ENCODE measurements at places on chromosomes 5 and 9.
A peak's percentile ranks its signal among the peaks of the same experiment; 100 is the strongest.

DNA sequence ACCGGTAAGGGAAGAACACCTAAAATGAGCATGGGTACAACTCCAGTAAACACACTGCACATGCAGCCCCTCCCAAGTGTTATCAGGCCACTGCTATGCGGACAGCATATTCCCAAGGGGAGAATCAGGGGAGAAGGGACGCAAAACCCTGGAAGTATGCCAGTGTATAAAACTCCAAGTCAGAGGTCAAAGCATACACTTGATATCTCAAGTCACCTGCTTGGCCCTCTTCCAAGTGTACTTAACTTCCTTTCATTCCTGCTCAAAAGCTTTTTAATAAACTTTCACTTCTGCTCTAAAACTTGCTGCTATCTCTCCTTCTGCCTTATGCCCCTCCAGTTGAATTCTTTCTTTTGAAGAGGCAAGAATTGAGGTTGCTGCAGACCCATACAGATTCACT, 408.1 kb downstream of the HTR1A start:
- DNase-seq, result no peak

DNA sequence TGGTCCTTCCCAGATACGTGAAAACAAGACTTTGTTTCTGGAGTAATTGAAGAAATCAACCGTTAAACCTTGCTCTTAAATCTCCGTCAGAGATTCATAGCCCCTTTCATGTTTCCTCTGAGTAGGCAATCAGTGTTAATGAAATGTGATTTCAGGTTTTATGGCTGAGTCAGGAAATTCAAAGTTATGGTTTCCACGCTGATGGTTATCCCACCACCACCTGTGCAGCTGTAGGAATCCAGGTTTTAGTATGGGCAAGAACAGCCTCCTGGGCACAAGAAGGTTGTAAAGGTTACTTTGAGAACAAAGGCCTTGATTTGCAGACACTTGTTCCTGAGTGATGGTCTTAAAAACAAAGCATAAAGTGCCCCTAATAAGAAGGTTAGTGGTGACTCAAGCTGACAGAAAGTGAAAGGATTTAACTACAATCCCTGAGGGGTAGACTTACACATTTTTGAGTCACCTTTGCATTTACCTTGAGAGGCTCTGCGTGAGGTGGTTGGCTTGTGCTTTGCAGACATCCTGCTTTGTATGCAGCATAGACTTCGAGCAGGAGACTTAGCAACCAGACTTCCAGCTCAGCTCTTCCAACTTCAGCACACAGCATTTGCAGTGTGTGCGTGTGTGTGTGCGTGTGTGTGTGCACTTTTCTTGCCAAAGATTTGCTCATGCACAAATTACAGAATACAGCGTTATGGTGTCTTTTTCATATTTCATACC, 159.6 kb downstream of the TLE4 start:
- no peak for DNase-seq

DNA sequence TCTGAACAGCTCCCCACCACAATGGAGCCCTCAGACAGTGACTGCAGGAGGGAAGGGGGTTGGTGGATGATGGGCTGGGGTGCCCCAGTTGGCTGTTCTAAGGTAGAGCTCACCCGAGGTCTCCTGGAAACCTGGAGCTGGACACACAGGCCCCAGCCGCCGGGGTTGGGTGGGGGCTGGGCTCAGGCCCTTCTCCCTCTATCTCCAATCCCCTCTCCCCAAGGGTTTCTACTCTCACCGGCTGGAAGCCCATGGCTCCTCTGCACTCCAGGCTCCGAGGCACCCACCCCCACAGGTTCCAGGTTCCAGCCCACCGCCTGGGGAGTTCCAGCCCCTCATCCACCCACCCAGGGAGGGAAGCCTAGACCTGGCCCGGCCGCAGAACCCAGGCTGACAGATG, 766 bp downstream of the NR5A1 start:
- DNase-seq, result peak; percentile 15

GRCh38 chr9:93577078-93577974, 942 bp downstream of the PHF2 start:
- peak; percentile 50 for DNase-seq

- no peak for DNase-seq
Observed at GRCh38 chr9:79975621-79976256, 404.0 kb downstream of the TLE4 start.

GRCh38 chr9:14344941-14345353, 31.0 kb upstream of the NFIB start:
- no peak for DNase-seq

- no peak for DNase-seq
Observed at GRCh38 chr5:38079620-38080402, 178.5 kb upstream of the EGFLAM start.

- no peak for DNase-seq
Observed at GRCh38 chr5:124315741-124316415, 430.6 kb downstream of the ZNF608 start.

- DNase-seq, result no peak
Observed at GRCh38 chr5:121572061-121572460, 279.6 kb upstream of the FTMT start.

DNA sequence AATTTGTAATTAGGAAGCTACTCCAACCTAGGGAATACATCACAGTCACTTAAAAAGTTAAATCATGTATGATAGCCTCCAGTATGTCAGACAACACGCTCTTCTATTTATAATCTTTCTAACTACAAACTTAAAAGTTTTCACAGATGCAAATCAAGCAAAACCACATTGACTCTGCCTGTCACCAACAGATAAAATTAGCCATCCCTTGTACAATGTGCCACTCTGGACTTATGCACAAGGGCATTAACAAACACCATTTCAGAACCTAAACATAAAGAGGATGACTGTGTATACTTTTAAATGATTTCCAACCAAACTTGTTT, 14.7 kb downstream of the ERP44 start:
- no peak for DNase-seq

DNA sequence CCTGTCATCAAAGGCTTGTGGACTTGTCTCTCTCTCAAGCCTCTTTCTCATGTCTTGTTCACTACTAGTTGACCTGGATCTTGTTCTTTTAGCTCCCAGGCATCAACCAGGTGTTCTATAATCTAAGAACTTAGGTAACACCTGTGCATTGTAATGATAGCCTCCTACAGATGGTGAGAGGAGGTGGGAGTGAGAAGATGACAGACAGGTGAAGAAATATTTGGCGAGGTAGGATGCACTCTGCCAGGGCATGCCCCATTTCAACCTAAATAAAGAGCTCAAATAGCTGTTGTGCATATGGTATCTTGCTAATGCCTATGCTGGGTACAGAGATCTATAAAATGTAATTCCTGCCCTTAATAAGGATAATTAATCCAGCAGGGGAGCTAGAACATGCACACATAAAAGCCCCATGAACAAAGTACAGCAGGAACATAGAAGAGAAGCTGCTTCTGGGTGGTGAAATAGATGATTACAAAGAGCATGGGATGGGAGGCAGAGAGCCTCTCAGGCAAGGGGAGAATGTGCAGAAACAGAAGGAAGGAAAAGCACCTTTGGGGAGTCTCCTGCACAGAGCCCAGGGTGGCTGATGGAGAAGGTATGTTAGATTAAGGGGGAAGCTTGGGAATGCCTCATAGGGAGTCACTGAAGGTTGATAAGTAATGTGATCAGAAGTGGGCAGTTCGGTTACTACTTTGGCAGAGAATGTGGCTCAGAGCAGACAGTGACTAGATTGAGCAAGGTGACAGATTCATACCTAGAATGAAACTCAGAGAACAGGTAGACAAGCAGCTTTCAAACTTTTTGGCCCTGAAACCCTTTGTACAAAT, 28.0 kb upstream of the PLIN2 start:
- DNase-seq, result no peak

- DNase-seq, result no peak
Observed at GRCh38 chr5:101047181-101047580, 144.1 kb upstream of the ST8SIA4 start.

DNA sequence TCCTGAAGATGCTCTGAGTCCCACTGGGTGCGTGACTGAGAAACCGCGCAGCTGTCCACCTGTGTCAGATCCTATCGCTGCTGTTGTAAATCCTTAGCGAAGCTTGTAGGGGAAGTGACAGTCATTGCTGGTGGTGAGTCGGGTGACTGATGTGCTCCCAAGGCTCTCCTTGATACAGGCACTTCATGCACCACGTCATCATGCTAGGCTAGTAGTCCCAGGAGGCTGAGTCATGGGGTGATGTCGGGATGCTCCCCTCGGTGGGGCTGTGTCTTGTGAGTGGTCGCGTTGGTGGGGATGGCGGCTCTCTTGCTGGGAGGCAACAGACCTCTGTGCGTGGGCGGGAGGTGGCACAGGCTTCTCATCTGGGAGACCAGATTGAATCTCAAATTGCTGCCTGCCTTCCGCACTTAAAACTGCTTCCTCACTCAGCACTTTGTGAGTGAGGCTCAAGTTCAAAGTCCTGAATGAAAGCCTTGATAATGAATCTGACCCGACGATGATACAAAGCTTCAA, 84.7 kb downstream of the CSNK1A1 start:
- DNase-seq, result no peak

- no peak for DNase-seq
Observed at GRCh38 chr9:137611623-137612609, 6.4 kb downstream of the ARRDC1 start.

DNA sequence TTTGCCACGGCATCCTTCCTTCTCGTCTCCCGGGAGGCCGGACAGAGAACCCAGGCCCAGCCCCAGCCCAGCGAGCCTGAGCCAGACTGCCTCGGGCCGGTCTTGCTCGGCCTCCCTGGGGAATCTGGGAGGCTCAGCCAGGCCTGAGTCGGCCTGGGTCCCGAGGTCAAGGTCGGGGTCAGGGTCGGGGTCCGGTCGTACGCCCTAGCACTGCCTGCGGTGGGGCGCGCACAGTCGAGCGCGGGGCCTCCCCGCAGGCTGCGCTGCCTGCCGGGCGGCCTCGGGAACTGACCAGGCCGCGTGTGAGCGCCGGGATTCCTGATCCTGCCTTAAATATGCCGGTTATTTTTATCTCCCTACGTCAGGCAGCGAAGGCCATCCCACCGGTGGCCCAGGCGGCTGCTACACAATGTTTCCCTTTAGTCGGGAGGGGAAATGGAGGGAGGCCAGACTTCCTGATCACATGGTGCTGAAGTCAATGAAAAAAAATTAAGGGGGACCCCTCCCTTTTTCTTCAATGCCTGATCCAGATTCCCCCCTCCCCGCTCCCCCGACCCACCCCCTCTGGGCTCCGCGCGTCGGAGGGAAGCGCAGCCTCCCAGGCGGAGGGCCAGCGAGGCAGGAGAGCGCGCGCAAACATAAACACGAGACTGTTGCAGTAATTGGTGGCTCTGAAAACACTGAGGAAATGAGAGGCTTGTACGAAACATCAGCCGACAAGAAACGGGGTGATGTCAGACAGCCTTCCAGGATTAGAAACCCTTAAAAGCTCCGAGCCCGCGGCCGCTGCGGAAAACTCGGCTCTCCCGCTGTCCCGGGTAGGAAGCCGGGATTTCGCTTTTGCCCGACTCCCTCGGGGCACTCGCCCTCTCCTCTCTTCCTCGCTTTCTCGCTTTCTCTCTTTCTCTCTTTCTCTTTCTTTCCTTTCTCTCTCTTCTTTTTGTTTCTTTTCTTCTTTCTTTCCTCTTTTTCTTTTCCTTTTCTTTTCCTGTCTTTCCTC, 148.2 kb upstream of the KLF4 start:
- DNase-seq, result peak; percentile 33

- no peak for DNase-seq
Observed at GRCh38 chr5:128212191-128212806, 128.7 kb downstream of the SLC12A2 start.

DNA sequence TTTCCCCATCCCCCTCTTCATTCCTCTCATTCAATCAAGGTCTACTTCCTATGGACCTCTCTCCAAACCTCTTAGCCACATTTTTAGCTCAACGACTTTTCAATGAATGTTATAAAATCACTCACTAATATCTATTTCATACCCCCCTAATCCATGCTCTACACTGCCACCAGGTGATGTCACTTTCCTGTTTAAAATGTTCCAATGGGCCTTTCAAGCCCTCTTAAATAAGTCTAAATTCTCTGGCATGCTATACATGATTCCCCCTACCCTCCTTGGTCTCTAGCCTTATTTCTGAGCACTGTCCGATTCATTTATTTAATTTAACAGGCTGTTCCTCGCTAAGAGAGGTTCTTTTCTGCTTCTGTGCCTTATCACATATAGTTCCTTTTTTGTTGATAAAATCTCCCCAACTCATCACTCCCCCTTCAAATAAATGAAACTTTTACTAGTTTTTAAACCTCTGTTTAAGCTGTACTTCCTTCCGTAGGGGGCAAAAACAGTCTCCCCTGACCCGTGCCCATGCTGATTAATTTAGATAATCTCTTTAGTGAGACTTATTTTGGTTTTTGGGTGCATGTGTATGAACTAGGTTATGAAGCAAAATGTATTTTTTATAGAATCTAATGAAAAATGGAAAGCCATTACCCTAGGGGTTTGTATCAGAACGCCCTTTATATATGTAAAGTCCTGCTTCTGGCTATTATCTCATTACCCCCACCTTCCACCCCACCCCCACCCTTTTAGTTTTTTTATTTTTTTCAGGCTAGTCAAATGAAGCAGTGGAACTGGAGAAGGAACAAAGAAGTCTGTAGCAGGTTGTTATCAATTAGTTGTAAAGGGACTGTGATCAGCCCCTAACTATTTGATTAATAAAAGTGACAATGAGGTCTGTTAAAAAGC, 9.0 kb downstream of the ABHD17B start:
- DNase-seq, result no peak

- DNase-seq, result no peak
Observed at GRCh38 chr5:160367885-160368284, 2.5 kb downstream of the C1QTNF2 start.

DNA sequence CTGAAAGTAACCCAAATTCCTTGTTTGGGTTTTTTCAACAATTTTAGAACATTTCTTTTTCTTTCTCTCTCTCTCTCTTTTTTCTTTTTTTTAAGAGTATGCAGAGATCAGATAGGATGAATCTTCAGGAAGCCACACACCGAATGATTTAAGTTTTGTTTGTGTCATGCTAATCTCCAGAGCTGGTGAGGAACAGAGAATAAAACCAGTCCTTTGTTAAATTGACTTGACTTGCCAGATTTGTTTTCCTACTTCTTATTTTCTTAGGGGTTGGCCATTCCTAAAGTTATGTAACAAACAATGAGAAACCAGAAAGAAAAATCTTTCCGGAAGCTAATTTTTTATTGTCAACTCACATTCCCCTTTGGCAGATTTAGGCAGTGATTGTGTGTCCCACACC, 1669.3 kb upstream of the CDH6 start:
- DNase-seq, result no peak

DNA sequence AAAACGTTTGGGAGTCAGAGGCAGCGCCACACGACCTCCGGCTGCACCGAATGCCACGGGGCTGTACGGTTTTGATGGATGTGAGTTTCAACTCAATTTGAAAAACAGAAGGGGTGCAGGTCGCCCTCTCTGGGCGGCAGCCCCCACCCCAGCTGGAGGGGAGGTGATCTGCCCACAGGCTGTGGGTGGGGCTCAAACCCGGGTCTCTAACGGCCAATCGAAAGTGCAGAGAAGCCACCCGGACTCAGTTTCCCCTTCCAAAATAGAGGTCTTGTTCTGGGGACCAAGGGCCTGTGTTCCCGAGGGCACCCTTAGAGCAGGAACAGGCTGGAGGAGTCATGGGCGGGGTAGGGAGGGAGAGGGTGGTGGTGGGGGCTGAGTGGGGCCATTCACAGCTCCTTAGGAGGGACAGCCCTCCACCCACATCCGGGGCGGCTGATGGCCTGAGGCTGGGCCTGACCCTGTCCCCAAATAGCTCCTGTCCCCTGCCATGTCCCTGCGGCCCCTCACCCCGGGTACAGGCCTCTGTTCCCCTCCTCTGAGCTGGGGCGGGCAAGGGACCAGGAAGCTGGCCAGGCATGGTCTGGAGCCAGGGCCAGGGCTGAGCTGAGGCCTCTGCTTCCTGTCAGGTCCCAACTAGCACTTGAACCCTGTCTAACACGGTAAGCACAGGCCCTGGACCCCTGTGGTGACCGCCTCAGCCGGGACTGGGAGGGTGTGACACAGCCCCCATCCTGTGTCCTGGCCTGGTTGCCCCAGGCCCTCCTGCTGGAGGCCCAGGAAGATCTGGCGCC, 22.6 kb upstream of the NOTCH1 start:
- no peak for DNase-seq

All from GM12892 (cell line).